ENCODE measurements at places on chromosomes 16 and 17.

DNA sequence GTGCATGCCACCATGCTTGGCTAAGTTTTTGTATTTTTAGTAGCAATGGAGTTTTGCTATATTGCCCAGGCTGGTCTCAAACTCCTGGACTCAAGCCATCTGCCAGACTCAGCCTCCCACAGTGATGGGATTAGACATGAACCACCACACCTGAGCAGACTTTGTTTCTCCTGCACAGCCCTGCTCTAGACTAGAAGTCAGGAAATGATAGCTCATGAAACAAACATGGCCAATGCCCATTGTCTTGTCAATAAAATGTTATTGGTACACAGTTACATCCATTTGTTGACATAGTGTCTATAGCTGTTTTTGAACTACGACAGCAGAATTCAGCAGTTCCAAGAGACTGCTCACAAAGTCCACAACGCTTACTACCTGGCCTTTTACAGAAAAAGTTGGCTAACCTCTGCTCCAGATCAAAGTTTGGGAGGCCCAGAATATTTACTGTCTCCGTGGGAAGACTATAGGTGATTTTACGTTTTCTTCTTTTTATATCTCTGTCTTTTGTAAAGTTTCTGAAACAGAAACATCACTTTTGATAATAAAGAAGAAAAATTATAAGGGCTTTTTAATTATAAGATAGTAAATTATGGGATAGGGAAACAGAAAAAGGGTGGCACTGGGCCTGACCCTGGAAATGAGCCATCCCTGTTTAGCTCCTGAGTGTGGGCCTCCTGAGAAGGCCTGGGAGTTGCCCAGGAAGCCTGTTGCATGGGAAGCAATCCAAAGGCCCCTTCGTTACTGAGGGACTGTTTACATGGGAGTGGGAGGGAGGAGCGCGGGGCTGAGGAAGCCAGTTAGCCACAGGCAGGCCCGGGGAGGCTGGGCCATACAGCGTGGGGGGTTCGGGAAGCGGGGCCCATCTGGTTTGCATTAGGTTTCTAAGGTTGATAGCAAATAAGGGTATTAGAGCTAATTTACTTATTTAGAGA, 201.5 kb downstream of the IRF8 start:
- DNase-seq: no peak

DNA sequence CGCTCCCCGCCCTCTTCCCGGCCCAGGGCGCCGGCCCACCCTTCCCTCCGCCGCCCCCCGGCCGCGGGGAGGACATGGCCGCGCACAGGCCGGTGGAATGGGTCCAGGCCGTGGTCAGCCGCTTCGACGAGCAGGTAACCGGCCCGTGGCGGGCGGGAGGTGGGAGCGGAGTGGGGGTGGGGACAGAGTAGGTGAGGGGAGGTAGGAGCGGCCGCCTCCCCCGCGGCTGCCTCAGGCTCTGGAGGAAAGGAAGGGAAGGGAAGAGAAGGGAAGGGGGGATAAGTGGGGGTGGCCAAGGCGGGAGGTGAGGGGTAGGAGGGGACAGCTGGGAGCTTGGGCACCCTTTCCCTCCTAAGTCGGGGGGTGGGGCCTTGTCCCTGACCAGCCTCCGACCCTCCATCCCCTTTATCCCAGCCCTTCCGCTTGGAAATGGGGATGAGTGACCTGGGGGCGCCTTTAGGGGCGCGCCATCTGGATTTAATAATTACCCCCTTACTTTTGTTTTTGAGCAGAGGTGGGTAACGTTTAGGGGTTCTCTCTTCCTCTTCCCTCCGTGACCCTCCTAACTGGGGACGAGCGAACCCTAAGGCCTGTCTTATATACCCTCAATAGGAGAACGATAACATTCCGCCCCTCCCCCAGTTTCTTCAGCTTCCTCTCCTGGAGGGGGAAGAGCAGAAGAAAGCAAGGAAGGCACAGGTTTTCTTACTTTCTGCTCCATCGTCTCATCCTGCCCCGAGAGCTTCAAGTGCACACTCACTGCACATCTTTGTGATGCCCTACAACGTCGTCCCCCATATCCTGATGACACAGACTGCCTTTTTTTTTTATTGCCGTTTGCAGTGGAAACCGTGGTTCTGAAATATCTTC, 694 bp downstream of the NF1 start:
- peak; percentile 39 for DNase-seq

DNA sequence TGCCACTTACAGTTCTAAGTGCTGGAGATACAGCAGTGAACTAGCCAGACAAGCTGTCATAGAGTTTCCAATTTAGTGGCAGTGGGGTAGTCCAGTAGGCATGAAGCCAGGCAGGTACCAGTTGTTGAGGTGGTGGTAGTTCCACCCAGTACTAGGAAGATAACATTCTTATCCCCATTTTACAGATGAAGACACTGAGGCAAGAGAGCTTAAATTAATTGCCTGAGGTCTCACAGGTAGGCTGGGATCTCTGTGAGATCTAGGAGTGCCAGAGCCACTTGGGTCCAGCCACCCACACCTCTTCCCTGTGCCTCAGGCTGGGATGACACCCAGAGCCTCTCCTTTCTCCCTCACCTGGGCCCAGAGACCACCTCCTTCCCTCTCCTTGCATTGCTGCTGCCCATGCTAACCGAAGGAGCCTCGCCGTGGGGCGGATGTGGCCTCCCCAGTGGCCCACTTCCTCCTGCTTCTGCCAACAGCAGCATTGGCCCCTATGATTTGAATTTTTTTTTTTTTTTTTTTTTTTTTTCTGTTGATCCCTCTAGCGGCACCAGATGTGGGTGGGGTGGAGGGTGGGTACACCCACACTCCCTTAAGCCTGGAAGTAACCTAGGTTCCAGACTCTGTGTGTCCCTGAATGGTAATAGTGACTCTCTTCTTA, 114.0 kb downstream of the PRKCB start:
- DNase-seq: no peak

GRCh38 chr16:53123747-53124146, 69.0 kb downstream of the CHD9 start:
- no peak for DNase-seq

DNA sequence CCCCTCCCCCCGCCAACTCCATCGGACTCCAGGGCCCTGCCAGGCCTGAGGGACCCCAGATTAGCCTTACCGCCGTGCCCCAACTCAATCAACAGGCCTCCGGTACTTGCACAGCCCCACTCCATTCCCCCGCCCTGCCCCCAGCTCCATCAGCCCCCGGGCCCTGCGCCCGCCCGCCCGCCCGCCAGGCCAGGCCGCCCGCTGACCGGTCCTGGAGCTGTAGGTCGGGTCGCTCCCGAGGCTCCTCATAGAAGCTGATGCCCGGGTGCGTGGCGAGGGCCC, 308 bp downstream of the GTF3C1 start:
- DNase-seq: no peak

Data from globus pallidus (tissue), 1 donor.